ENCODE measurements at places on chromosomes 4 and X.

DNA sequence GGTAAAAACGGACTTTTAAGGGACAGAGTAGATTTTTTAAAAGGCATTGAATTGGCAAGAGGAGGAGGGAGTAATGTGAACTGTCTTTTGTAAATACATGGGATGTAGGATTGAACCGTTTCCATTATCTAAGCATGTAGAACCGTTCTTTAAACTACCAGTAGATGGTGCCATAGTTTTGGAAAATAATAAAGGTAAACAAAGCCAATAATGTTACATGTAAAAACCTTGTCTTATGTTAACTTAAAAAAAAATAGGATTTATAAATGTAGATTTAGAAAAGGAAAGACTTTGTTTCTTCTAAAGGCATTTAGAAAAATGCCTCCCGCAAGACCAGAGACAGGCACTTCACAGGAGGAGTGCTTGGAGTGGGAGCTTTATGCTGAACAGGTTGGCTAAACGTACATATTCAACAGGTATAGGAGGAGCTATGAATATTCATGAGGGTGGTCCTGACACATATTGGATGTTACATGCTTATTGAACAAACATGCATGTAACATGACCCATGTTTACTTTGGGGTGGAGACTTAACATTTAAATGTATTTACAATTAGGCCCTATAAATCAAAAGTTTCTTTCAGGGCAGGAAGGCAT lies 45.5 kb upstream of the FAM241A start:
- DNase-seq: peak; percentile 5

- DNase-seq: no peak
Measured at GRCh38 chrX:43958529-43958928, 14.7 kb downstream of the NDP start.

DNA sequence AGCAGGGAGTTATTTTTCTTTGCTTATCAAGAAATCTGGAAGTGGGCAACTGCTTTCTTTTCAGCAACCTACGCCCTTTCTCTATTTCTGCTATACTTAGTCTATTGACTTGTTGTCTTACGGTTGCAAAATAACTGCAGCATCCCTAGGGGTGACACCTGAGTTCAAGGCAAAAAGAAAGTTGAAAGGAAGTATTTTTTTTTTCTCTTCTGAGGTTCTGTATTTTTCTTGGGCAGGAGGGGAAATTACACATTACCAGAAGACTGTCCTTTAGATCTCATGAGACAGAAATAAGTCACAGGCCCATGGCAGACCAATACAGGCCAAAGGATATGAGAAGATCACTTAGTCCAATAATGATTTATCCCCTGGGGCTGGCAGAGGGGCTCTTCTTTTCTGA lies 204.7 kb upstream of the CASK start:
- DNase-seq: no peak

DNA sequence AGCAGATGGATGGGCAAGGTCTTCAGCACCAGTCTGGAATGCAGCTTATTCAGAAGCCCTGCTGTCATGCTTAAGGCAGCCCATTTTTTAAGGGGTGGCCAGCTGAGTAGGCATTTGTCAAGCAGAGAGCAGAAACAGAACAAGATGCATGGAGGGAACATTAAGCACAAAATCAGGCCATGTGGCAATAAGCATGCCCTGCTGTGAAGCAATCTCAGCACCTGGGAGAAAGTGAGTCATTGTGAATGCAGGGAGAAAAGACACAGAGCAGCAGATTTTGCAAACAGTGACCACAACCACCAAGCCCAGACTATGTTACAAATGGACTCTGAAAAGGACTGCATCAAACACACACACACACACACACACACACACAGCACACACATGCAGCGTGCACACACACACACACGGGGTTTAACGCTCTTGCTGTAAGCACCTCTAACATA lies 94.1 kb upstream of the GALNT7 start:
- no peak for DNase-seq

DNA sequence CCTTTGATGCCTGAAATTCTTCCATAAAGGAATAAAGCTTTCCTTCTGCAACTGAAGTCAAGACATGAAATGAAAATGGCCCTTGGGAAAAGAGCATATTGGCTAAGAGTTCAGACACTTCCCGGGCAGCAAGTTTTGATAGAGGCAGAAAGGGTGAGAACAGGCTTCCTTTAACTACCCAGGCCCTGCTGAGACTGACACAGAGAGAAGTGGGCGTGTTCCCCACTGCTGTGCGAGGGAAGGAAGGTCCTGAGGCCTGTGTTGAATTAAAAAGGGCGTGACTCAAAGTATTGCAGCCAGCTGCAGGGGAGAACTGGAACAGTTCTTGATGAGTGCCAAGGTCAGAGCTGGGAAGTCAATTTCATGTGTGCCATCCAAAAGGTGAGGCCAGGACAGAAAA lies 33.9 kb upstream of the ADGRG2 start:
- no peak for DNase-seq

DNA sequence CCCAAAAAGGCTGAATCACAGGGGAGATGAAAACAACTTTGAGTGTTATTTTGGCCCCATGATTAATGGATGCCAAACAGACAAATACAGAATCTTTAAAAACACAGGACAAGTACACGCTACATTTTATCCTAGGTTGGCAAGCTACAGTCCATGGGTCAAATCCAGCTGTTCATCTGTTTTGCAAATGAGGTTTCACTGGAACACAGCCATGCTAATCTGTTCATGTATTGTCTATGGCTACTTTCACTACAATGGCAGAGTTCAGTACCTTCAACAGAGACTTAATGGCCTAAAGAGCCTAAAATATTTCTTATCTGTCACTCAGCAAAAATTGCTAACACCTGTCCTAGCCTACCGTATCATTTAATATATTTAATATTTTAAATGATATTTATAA lies 1548.5 kb upstream of the IGFBP7 start:
- DNase-seq: no peak

- no peak for DNase-seq
Measured at GRCh38 chr4:27759611-27760575, 899.3 kb downstream of the STIM2 start.

DNA sequence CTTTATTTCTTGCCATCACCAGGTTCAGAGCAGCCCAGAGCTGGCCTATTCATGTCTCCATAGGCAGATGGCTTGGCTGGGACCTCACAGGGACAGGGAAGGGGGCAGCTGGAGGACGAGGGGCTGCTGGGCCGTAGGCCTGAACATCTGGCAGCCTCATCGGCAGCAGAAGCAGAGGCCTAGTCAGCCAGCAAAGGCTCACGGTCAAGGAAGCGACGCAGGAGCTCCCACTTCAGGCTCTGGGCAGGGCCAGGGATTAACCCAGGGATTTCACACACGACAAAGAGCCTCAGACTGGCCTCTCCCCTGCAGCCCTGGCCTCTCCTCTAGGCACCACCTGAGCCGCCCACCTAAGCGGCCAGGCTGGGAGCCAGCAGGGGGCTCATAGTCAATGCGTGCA lies 46.0 kb upstream of the MAN2B2 start:
- DNase-seq: no peak

- peak; percentile 14 for DNase-seq
Measured at GRCh38 chr4:13529128-13529919, 15.0 kb downstream of the NKX3-2 start.

GRCh38 chr4:35725131-35725530 lies 519.2 kb downstream of the ARAP2 start:
- DNase-seq: no peak

- DNase-seq: no peak
Measured at GRCh38 chrX:109914114-109914849, 88.6 kb upstream of the TMEM164 start.

- peak; percentile 84 for DNase-seq
Measured at GRCh38 chr4:90979556-90979955, 852.4 kb downstream of the CCSER1 start.

GRCh38 chr4:120829113-120829831 lies 93.3 kb downstream of the PRDM5 start:
- no peak for DNase-seq

DNA sequence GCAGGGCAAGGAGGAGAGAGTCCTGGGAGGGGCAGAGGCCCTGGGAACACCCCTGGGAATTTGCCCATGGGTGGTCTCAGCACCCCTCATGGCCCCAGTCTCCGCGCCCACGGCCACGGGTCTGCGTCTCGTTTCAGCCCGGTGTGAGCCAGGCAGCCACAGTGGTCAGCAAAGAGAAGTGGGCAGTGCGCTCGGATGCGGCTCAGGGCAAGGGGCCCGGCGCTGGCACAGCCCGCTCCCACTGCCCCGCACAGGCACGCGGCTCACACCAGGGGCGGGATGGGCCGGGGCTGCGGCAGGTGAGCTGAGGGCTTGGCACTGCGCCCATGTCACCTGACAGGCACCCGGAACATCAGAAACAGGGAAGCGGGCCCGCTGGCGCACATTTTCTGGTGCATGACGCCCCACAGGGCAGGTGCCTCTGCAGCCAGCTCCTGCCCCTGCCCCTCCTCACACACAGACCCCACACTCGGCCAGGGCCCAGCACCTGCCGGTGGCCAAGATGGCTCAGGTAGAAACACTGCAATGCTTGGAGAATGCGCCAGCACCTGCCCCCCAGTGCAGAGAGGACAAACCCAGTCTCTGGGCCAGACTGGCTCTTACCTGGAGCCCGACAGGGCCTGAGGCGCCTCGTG lies 41.9 kb upstream of the MXD4 start:
- DNase-seq: no peak

DNA sequence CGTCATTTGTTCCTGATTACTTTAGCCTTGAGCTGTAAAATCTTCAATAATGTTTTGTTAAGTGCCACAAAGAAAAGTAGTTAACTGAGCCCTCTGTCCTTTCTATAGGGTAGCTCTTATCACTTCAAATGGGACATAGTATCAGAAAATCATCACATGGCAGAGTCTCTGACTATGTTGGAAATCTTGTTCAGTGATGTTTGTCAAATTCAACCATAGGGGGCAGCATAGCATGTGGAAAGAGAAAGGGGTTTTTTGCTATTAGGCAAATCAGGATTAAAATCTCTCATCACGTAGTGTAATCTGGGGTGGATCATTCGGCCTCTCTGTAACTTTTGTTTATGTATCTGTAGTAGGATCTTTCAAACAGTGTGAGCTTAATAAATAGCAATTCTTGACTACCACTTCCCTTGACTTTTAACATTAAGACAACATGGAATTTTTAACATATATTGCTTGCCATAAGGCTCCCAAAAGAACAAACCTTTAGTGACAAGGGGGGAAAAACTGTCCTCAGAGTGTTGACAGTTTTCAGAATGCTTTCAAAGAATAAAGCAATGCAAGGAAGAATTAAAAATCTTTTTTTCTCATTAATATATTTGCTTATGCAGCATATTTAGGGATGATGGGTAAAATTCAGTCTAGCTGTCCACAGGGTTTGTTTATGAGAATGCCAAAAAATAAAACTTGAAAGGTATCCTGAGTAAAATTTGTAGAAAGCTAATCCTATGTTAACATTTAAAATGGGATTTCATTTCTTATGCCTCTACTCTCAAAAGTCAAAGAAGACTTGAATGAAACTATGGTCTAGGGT lies 127.2 kb downstream of the FBXW7 start:
- no peak for DNase-seq

DNA sequence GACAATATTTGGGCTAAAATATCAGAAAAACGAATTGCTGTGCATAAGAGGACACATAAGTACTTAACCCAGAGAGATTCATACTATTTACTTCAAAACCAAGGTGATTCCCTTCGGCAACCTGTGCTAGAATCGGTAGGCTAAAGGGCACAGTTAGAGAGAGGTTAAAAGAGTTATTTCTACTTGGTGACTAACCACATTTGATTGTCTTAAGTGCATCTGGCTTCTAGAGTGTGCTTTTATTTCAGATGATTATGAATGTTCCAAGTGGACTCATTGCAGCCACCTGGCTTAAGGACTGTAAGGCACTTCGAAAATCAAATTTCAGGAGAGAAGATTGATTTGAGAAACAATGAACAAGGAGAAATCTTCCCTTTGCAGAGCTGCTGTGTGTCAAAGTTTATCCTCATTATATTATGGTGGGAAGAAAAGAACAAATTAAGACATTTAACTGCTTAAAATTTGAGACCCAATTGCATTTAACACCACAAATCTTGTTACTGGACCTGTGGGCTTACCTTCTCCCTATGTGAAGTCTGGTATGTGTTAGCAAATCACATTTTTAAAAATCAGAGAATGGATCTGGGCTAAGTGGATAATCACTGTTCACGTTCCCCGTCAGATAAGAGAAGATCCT lies 34.0 kb downstream of the PHOX2B start:
- DNase-seq: peak; percentile 32

- no peak for DNase-seq
Measured at GRCh38 chrX:151801980-151802379, 67.4 kb downstream of the CNGA2 start.

DNA sequence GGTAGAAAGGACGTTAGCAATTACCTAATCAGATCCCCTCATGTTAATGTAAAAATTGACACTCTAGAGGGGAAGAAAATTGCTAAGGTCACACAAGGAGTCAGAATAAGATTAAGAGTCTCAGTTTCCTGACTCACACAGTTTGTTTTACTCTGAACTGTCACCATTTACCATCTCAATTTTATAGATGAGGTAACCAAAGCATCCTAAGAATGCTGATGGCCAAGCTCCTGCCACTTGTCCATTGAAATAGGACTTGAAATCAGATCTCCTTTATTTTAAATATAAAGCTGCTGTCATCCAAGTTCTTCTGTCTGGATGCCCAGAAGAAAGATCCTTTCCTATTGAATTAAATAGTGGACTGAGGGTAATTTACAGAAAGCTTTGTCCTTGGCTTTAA lies 114.8 kb upstream of the VAMP7 start:
- DNase-seq: no peak

DNA sequence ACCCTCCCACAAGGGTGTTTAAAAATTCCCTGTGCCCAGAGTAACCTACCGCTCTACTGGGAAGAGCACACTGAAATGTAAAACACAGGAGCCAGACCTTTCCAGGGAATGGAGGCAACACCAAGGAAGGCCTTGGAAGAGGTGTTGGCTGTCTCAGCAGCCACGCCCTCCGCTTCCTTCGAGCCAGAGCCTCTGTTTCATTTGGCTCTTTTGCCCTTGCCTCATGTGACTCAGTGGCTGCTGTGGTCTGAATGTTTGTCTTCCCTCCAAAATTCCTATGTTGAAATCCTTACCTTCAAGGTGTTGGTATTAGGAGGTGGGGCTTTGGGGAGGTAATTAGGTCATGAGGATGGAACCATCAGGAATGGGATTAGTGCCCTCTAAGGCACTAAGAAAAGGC lies 11.3 kb downstream of the SCD5 start:
- no peak for DNase-seq

GRCh38 chr4:148779771-148780170 lies 337.6 kb upstream of the NR3C2 start:
- DNase-seq: no peak

GRCh38 chr4:123350191-123350544 lies 46.4 kb upstream of the SPRY1 start:
- no peak for DNase-seq

DNA sequence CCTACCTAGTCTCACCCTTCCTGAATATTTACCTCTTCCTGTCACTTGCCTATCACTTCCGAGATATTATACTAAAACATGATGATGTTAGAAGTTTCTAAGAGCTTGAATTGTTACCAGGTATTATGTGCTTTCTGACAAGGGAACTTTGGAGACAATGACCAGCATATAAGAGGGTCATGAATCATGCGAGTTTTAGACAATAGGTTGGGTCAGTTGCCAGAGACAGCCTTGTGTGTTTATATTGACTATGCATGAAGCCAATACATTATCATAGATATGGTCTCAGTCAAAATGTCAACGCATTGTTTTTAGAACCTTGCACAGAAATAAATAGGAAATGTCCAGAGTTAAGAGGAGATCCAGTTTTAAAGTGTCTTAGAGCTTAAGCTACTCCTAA lies 116.8 kb downstream of the KLHL4 start:
- DNase-seq: no peak

Measured in DMS79 treated with DMSO at 0.1 percent for 48 hours (cell line).